CD4-positive, CD25-positive, alpha-beta regulatory T cell (primary cell): ENCODE measurements at places on chromosomes 1 and 21. TPM values are rescaled to one million over a fixed set of nuclear protein-coding genes. Genes with fewer than 3 reads are reported as not detected.

DNA sequence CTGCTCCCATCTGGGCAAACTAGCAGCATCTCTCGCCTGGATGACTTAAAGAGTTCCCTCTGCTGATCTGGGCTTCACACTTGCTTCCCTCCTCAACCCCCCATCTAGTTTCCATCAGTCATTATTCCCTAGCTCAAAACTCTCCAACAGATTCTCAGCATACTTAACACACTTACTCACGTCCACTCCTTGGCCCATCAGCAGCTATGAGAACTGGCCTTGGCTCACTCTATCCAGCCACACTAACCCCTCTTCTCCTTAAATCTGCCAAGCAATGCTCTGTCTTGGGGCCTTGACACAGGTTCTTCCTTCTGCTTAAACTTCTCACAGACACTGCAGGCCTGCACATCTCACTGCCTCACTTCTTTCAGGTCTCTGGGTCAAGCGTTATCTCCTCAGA lies 41.6 kb downstream of the GNG12 start:
- DNase-seq: no peak

- DNase-seq: no peak
Observed at GRCh38 chr1:232704694-232705680, 75.1 kb upstream of the SIPA1L2 start.

GRCh38 chr1:200867018-200867811 lies 5.6 kb upstream of the GPR25 start:
- no peak for DNase-seq

DNA sequence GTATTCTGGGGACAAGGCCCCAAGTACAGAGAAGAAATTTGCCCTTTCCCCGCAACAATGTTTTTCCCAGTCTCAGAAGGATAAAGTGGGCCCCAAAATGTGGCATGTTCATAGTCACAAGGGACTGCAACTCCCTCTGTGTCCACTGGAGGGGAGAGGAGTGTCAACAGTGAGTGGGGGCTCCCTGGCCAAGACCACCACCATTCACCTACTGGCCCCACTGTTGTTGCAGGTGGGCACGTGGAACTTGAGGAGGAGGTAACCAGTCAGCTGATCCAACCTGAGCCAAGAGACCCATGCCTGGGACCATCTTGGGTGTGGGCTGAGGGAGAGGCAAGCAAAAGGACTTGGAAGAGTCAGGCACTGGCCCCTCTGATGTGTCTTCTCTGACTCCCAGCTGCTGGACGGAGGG lies 777 bp downstream of the NUDT17 start:
- peak; percentile 53 for DNase-seq

- DNase-seq: no peak
Observed at GRCh38 chr1:87403061-87403820, 74.6 kb downstream of the LMO4 start.

DNA sequence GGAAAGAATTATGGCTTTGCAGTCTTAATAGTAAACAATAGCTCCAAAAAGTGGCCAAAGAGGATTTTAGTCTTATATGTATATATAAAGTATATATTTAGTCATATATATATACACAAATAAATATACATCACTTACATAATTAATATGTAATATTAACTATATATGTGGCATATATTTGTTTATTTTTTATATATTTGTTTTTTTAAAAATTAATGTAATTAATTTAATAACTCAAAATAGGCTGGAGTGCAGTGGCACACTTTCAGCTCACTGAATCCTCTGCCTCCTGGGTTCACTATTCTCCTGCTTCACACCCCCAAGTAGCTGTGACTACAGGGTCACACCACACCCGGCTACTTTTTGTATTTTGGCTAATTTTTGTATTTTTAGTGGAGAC lies 532.6 kb downstream of the KCNT2 start:
- DNase-seq: no peak

DNA sequence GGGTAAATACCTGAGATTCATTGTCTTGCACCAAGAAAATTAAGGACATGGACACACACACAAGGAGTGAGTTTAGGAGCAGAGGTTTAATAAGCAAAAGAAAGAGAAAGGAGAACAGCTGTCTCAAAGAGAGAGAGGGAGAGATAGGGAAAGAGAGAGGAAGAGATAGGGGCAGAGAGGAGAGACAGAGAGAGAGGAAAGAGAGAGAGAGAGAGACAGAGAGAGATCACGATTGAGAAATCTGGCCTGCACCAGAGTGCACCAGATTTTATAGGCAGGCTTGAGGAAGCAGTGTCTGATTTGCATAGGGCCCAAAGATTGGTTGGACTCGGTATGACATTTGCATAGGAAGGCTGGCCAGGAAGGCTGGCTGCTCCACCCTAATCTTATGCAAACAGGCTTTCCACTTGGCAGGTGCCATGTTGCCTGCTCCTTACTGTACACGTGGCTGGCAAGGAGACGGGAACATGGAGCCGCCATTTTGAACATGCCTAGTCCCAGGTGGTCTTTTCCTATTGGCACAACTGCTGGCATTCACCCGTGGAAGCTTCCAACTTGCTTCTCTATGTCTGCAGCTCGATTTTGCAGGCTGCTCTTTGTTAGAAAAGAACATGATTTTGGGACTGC lies 419.9 kb downstream of the ZP4 start:
- DNase-seq: no peak

PDE4B gene
- total RNA-seq: 200 TPM

APP gene
- 29.5 TPM for total RNA-seq

FCGR3A gene
- total RNA-seq: not detected

ATP6V1G3 gene
- total RNA-seq: not detected

TSHB gene
- total RNA-seq: not detected
